ENCODE measurements at places on chromosomes 3 and 15.

DNA sequence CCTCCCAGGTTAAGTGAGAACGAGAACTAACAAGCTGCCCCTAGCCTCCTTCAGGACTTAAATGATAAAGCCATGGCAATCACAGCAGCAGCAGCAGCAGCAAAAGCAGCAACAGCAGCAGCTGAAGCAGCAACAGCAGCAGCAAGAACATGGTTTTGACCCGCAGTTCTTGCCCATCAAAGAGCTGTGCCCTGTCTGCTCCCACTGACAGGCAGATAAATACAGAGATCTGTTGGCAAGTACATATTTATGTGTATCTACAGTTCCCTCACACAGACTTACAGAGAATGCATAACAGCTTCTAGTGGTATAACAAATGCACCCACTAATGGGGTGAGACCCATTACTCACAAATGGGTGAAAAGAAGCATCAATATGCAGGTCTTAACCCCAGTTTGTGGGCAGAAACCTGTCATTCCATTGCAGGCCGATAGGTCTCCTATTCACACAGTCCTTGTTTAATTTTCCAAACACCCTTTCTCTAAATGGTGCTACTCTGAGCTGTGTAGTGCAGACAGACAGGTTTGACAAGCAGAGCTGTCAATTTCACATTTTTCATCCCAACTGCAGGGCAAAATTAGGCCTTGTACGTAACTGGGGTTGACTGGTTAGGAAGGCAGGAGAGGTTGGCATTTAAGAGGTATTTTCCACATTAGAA is 316.3 kb downstream of the TIGIT start:
- DNase-seq = no peak

GRCh38 chr3:105868431-105868741 is 426 bp downstream of the CBLB start:
- DNase-seq = peak; percentile 71

DNA sequence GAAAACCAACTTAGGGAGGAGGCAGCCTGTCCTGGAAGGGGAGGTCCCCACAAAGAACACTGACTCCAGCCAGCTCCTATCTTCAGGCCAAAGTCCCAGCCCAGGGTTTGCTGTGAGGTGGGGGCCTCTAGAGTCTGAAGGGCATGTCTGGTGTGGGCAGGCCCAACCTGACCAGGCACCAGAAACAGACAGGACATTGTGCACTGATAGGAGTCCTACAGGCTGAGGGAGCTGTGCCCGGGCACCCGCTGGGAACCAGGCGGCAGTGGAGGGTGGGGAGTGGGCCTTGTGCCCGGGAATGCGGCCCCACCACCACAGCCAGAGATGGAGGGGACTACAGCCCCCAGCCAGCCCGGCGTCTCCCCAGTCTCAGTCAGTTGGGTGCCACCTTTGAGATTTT is 161.4 kb downstream of the WNT7A start:
- DNase-seq = no peak

- no peak for DNase-seq
Measured at GRCh38 chr15:90595763-90596155, 66.0 kb downstream of the CRTC3 start.

GRCh38 chr3:67906261-67906660 is 251.8 kb upstream of the SUCLG2 start:
- DNase-seq = no peak

DNA sequence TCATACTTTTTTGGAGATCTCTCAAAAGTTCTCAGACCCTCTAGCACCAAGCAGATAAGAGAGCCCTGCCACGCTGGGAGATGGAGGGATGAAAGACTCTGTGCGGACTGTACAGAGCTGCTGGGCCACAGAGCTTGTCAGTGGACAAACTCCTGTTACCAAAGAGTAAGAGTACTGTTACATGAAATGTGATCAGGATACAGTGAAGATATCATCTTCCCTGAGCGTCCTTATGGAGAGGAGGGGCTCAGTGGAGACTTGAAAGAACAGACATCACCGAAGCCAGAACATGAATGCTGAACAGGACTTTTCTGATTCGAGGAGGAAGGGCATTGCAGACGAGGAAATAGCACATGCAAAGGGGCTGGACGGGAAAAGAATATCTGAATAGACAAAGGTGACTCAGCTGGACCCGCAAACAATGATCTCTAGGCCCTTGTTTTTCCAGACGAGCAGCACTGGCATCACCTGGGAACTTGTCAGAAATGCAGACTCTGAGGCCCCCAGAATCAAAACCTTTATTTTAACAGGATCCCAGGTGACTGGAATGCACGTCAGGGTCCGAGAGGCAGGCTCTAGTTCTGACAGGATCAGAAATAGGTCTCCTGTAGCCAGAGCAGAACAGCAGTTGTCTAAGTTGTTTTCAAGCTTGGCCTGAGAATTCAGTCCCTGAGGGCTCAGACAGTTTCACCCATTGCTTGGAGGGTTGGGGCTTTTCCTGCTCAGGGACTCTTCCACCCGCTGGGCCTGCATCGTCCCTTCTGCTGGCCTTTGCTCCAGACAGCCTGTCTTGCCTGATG is 277.9 kb downstream of the RPLP1 start:
- no peak for DNase-seq

DNA sequence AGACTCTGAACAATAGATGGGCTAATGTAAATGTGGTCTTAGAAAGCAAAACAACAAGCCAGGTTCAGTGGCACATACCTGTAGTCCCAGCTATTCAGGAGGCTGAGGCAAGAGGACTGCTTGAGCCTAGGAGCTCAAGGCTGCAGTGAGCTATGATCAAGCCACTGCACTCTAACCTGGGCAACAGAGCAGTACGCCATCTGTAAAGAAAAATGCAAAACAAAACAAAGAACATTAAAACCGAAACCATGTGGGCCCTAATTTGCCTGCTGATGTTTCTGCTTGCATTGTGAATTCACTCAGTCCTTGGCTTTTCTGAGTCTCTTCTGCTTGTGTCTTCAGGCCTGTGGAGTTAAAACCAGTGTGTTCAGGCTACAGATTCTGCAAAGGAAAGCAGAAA is 56.7 kb downstream of the CCNL1 start:
- no peak for DNase-seq

DNA sequence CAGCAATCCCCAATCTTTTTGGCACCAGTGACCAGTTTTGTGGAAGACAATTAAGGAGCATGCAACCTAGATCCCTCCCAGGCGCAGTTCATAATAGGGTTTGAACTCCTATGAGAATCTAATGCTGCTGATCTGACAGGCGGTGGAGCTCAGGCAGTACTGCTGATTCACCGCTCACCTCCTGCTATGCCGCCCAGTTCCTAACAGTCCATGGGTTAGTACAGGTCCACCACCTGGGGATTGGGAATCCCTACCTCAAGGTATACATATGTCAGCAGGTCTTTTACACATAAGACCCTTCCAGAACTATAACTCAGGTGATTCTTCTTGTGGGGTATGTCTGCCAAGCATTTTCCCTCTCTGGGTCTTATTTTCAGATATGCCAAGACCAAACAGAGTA is 182.2 kb downstream of the OSBPL10 start:
- DNase-seq = no peak

- peak; percentile 14 for DNase-seq
Measured at GRCh38 chr3:150407808-150408220, 284 bp upstream of the TSC22D2 start.

DNA sequence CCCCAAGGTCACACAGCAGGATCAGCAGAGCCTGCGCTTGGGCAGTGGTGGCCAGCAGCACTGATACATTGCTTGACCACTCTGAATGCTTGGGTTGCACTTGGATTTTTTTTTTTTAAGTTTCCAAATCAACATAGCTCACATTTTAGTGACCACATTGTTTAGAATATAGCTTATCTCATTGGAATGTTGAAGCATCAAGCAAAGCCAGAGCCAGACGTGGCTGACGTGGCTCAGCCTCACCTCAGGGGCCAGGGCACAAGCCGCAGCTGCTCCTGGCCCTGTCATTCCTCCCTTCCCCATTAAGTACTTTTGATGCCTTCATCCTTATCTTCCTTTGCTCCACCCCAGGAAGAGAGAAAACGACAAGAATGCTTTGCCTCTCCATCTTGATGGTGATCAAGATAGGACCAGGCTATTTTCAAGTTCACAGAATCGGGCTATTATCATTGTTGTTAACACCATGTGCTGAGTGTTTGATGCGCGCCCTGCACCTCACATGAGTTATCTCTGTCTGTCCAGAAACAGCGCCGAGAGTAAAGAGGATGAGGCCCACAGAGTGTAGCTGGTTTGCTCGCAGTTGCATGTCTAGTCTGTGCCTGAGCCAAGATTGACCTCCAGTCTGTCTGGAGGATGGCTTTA is 75.8 kb downstream of the AAGAB start:
- no peak for DNase-seq

- DNase-seq = no peak
Measured at GRCh38 chr3:39427506-39427905, 21.0 kb downstream of the RPSA start.

GRCh38 chr3:183490211-183490601 is 61.8 kb upstream of the MCF2L2 start:
- DNase-seq = no peak

DNA sequence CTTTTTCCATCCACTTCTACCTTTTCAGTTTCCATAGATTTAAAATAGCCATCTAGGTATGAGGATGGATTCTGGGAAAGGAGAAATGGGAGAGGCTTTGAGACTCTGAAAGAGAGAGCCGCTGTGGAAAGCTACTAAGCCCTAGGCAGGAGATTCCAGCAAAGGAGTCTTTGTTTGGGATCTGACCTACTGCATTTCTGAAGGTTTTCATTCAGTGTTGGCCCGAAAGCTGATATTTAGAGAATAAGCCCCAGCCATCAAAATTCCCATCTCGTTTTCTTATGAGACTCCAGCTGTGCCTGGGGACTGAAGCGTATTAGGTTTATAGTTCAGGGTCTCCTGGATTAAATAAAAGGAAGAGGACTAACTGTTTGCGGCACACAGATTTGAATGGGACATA is 19.5 kb downstream of the LIPH start:
- no peak for DNase-seq

GRCh38 chr15:66685638-66686150 is 16.3 kb upstream of the SMAD6 start:
- DNase-seq = no peak

- peak; percentile 21 for DNase-seq
Measured at GRCh38 chr3:117238806-117239205, 529.2 kb downstream of the TUSC7 start.

DNA sequence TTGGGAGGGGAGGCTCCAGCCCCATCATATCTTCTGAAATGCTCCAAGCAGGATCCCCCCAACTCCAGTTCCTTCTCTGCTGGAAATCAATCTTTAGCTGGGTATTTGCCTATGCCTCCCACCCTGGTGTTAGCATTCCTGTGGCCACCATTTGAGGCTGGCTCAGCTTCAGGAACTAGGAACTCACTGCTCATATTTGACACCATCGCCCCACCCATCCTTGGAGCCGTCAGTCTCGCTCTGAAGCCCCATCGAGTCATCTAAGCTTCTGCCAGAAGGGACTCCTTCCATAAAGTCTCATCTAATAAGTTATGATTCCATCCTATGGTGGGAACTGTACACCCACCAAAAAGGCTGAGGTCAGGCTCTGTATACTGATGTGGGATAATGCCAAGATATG is 26.4 kb downstream of the PRKCD start:
- no peak for DNase-seq

DNA sequence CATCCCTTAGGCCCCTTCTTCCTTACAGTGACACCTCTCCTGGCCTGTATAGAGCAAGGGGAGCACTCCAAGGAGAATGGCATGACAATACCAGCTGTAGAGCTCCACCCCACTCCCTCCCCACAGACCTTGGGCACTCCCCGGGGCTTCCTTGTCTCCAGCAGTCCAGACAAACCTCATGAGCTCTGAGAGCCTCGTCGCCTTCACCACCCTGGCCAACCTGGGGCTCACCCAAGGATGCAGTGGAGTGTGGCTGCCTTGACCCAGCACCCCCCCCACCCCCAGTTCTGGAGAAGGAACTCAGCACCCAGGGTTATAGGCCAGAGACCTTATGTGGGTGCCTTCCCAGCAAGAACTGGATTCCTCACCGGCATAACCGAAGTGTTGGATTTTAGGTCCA is 7.4 kb upstream of the SLCO2A1 start:
- no peak for DNase-seq

DNA sequence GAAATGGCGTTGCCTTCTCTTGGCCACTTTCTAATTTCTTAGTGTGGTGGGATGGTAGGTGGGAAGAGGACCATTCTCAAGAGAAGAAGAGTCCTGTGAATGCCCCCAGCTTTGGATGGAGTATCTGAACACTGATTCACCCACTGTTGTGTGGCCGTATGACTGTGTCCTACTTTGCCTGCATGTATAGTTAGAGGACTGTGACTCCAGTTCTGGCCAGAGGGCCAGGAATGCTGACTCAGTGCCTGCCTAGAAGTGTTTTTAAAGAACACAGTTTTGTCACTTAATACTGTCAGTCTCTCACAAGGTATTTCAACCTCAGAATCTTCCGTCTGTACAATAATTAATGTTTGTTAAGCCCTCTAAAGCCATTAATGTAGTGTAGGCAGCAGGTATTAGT is 2.1 kb downstream of the SEC61A1 start:
- DNase-seq = no peak

GRCh38 chr3:49668414-49668797 is 5.7 kb upstream of the APEH start:
- no peak for DNase-seq

GRCh38 chr3:36403661-36404060 is 23.4 kb downstream of the STAC start:
- DNase-seq = no peak

- DNase-seq = no peak
Measured at GRCh38 chr15:45099549-45100165, 14.3 kb downstream of the DUOX2 start.

GRCh38 chr3:71784914-71785531 is at the start of gene PROK2:
Gene PROK2 (minus strand): TSS chr3:71785148. CDS start chr3:71785052, 96 bp downstream.
- DNase-seq = peak; percentile 31

- no peak for DNase-seq
Measured at GRCh38 chr3:27220166-27220565, 149.0 kb downstream of the NEK10 start.

DNA sequence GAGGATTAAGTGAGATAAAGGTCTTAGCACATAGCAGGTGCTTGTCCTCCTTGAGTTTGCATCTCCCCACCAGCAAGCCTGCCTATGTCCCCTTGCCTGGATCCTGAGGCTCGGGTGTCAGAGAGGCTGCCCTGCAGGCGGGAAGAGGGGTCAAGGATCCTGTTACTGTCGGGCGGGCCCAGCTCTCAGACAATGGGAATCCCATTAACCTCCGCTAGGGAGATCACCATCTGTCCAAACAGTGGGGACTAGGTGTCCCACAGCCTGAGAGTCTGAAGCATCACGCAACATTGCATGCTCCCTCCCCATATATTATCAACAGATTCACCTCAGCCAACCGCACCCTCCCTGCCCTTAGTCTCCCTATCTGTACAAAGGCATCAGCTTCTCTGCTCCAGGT is 151.4 kb downstream of the FBLN2 start:
- no peak for DNase-seq
